ENCODE measurements at places on chromosomes 1 and 21.

- no peak for DNase-seq
These were observed 85.0 kb downstream of the PGBD5 start for GRCh38 chr1:230341162-230341546.

DNA sequence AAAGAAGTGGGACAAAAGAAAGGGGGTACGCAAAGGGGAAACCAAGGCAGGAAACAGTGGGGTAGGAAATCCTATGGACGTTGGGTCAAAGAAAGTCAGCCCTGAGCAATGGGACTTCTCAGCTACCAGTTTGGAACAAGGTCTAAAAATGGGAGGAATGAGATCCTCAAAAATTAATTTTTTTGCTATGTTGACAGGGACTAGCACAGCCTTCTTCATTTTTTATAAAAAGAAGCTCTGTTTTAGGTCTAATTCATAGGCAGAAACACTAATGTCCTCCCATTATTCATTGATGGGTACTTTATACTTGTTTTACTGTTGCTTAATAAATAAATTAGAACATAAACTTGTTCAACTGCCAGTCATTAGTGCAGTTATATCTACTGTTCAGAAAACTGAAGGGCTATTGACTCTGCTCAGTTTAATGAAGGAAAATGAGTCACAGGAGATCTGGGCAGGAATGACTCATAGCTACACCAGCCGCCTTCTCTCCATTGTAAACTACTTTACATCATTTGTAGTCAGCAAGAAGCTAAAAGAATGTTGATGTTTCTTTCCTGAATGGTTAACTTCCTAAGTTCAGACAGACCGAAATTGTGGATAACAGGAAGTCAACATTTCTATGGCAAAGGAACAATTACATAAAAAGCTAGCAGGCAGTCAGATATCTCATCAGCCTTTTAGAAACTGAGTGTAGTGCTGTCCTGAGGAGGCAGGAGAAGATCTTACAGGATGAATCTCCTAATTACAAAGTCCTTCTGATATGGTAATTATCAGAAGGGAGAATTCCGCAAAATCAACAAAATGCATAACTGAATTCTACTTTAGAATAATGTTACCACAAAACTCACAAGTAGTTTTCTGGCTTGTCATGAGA lies 356.4 kb upstream of the PKN2 start:
- DNase-seq, result peak; percentile 92

GRCh38 chr1:185917646-185918045 lies 183.5 kb downstream of the HMCN1 start:
- no peak for DNase-seq

GRCh38 chr1:186082235-186082937 lies 292.7 kb downstream of the TPR start:
- peak; percentile 87 for DNase-seq

DNA sequence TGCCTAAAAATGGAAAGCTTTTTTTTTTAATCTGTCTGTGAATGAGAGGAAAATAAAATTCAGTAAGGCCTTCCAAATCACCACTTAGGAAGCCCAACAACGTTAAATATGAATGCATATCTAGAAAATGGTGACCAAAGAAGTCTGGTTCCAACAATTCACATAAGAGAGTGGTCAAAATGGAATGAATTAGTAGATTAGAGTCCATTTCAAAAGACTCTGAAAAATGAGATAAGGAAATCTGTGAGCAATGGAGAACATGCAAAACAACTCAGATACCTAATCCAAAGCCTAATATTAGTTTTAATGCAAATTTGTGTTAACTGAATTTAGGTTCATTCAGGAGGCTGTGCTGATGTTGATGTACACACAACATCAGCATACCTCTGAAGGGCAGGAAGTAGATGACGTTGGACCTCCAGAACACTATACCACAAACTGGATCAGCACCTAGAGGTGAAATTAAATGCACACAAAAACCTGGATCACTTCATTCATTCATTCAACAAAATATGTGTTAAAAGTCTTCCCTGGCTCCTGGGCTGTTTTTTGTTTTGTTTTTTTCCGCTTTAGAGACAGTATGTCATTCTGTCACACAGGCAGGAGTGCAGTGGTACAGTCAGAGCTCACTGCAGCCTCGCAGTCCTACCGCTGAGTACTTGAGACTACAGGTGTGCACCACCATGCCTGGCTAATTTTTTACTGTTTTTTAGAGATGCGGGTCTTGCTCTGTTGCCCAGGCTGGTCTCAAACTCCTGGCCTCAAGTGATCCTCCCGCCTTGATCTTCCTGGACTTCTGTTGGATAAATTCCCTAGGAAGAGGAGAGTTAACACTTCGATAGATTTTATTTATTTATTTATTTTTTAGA lies 4.9 kb upstream of the BRWD1 start:
- no peak for DNase-seq

DNA sequence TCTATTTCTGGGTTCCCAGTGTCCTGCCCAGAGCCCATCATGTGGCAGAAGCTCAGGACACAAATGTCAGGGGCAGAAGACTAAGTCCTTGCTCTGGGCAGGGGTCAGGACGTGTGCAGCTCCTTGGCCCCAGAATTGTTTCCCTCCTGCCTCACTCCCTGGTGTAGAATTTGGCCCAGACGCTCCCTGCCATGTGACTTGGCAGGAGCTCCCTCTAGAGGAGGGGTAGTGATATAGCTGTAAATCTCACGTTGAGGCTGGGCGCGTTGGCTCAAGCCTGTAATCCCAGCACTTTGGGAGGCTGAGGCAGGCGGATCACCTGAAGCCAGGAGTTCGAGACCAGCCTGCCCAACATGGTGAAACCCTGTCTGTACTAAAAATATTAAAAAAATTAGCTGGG lies 91.2 kb downstream of the UBIAD1 start:
- no peak for DNase-seq

DNA sequence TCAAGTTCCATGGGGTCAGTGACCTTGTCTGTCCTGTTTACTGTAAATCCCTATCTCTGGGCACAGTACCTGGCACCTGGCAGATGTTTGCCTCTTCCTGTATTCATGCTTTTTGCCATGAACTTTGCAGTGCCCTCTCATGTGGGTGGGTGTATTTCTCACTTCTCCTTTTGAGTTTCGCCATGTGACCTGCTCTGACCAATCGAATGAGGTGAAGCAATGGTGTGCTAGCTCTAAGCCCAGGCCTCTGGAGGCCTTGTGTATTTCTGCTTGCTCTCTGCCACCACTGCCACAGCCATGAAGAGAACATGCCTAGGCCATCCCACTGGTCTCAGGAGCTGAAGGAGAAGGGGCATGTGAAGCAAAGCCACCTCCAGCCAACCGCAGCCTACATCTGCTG lies 185.5 kb upstream of the ZC3H12A start:
- DNase-seq, result no peak

- peak; percentile 60 for DNase-seq
These were observed 8.6 kb upstream of the RERE start for GRCh38 chr1:8825985-8826481.

DNA sequence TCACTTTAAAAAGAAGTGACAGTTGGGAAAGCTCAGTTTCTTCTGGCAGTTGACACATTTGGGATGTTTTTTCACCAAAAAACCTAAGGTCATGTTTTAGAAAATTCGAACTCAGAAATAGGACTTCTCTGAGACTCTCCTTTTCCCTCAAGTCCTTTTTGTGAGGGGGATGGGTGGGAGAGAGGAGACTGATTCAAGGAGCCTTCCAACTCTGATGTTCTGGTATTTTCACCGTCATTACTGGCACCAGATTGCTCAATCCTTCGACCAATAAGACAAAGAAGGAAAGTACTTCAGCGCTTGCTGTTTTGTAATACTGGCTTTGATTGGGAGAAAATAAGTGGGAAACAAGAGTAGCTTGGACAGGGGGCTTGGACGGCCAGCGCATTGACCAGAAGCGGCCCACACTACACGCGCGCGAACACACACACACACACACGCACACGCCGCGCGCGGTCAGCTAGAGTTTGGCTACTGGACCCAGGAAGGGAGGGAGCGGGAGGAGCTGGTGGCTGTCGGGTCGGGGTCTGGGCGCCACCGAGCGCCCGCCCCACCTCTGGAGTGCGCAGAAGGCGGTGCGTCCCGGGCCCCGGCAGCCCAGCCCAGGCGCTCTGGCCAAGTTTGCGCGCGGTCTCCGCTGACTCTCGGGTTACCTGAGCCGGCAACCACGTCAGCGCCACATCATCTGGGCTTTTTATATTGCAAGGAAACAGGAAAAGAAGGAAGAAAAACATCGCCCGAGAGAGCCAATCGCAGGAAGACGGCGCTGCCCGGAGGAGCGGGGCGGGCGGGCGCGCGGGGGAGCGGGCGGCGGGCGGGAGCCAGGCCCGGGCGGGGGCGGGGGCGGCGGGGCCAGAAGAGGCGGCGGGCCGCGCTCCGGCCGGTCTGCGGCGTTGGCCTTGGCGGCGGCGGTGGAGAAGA lies at the start of gene KCNK1:
KCNK1 (plus strand) TSS at position 855 of the 921 bp plus-strand sequence; CDS start at position 921, 66 bp downstream.
- DNase-seq, result peak; percentile 61

GRCh38 chr1:41483001-41483850 lies 1.3 kb downstream of the EDN2 start:
- no peak for DNase-seq
